ENCODE measurements at places on chromosomes 1 and 21.

DNA sequence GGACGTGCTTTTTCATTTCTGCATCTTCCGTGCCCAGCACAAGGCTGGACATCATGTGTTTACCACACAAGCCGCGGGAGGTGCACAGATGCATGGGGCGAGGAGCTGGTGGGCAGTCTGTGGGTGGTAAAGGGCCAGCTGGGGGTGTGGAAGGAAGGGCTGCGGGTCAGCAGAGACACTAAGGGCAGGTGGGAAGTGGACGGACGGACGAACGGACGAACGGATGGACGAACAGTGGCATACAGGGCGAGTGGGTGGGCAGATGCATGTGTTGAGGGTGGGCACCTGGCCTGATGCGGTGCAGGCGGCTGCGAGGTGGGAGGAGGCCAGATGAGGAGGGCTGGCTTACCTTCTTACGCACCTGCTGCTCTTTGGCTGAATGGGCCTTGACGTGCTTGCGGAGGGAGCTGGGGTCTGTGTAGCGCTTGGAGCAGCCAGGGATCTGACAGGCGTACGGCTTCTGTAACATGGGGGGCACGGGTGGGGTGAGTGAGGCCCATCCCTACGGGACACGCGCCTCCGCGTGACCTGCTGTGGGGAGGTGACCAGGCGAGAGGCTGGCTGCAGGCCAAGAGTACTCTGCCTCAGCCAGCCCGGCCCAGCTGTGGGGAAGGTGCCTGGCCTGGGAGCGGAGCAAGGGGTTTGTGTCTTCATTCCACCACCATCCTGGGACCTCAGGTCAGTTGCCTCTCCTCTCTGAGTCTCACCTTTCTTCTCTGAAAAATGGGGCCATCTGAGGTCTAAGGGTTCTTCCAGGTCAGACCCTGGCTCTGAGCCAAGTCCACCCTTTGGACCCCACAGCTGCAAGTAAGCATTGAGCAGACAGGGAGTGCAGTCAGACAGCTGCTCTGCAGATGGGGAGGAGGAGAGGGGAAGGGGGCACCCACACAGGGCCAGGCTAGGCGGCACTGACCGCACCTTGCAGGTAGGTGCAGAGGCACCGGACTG is 65.5 kb downstream of the DMRTB1 start:
- no peak for DNase-seq

GRCh38 chr1:56098946-56099345 is 480.4 kb downstream of the PLPP3 start:
- DNase-seq = no peak

GRCh38 chr1:233261206-233261605 is 34.3 kb downstream of the PCNX2 start:
- no peak for DNase-seq

DNA sequence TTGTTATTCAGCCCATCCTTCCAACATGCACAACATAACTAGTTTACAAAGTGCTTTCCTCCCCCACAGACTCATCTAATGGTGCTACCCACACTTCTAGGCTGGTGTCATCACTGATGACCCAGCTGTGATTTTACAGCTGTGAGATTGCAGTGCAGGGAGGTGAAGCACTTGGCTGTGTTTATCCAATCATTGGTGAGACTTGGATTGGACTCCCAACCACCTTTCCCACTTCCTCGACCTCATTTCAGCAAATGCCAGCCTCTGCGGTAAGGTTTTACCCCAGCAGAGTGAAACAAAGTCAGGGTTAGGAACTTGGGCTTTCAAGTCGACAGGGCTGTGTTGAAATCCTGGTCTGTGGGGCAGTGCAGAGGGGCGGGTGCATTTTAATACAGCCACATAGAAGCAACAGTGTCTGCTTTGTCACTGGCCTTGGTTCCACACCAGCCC is 22.1 kb downstream of the ECHDC2 start:
- no peak for DNase-seq

DNA sequence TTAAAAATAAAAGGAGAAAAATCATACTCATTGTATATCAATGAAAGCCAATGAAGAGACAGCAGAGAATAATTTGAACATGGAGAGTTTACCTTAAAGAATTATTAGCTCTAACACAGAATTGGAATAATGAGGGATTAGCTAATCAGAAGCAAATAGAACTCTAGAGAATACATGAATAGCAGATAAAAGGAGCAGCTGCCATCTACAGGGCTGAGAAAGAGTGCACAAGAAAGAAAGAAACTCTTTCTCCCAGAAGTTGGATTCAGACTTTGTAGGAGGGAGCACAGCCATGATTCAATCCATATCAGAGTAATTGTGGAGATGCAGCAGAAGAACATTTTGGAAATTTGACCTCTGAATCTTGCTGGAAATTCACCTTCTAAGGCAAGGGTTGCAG is 1171.2 kb downstream of the PLA2G4A start:
- no peak for DNase-seq

- DNase-seq = no peak
These were observed 30.3 kb downstream of the PTPRC start for GRCh38 chr1:198669023-198669698.

GRCh38 chr1:30716646-30717045 is 6.7 kb downstream of the MATN1 start:
- no peak for DNase-seq

DNA sequence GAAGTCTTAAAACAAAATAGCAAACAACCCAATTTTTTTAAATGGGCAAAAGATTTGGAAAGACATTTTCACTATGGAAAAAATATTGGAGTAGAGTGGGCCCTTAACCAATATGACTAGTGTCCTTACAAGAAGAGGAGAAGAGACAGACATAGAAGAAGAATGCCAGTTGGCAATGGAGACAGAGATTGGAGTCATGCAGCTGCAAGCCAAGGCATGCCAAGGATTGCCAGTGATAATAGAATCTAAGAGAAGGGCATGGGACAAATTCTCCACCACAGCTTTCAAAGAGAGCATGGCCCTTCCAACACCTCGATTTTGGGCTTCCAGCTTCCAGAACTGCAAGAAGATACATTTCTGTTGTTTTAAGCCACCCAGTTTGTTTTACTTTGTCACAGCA is 92.7 kb downstream of the RGS2 start:
- no peak for DNase-seq

Data from NCI-H1417 treated with DMSO at 0.1 percent for 48 hours (cell line).